H1 (cell line): ENCODE measurements at places on chromosomes 13 and 19. TPM values are rescaled to one million over a fixed set of nuclear protein-coding genes. Genes with fewer than 3 reads are reported as not detected.

DNA sequence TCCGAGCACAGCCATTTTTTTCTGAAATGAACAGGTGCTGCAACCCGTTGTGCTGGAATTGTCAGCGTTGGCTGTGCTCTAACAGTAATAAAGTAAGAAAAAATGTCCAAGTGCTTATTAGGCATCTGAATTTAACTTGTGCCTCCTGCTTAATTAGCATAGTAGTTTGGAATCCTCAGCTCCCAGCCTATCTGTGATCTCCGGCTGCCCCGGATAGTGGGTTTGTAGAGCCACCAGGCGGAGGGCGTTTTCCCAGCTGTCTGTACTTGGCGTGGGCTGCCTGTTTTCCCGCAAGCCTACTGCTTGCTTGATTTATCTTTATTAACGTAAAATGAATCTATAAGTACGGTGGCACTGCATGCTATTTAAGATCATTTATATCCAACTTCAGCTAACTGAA, 137.9 kb downstream of the MTUS2 start:
- H3K36me3 ChIP-seq, result no peaks in the 10 kb centered on the region
- no peak for DNase-seq
- H3K27ac ChIP-seq, result no peak overlapping the region

DNA sequence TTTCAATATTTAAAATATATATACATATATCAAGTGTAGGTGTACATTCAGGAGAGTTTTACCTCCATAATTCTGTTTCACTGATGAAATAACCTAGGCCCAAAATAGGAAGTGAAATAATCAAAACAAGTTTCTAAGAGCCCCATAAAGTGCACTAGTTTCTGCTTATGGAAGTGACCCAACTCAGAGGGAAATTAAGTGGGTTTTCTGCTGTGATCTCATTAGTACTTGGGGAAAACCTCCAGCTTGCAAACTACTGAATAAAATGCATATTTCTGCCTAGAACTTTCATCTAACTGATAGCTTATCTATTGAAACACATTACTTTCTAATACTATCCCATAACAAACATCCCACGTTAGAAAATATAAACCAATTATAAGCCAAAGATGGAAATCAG, 45.4 kb upstream of the MIR17HG start:
- no peaks in the 10 kb centered on the region for H3K4me1 ChIP-seq
- no peak overlapping the region for H3K4me3 ChIP-seq
- no peak overlapping the region for H3K27ac ChIP-seq
- no peaks in the 10 kb centered on the region for H3K36me3 ChIP-seq
- DNase-seq, result no peak

Gene IGSF23
- not detected in 2 replicates for total RNA-seq

Gene LRRC4B
- total RNA-seq, result 11.5 and 13.4 TPM in 2 replicates

Gene IZUMO2
- total RNA-seq, result 0.94 and 1.7 TPM in 2 replicates

Gene DLEU7
- 4.9 and 5.4 TPM in 2 replicates for total RNA-seq
